ENCODE measurements at places on chromosomes 11 and 22. TPM values are rescaled to one million over a fixed set of nuclear protein-coding genes. Genes with fewer than 3 reads are reported as not detected.

Gene XNDC1N
- polyA plus RNA-seq: 8.1 TPM

Gene TTLL12
- polyA plus RNA-seq: 27.3 TPM

DNA sequence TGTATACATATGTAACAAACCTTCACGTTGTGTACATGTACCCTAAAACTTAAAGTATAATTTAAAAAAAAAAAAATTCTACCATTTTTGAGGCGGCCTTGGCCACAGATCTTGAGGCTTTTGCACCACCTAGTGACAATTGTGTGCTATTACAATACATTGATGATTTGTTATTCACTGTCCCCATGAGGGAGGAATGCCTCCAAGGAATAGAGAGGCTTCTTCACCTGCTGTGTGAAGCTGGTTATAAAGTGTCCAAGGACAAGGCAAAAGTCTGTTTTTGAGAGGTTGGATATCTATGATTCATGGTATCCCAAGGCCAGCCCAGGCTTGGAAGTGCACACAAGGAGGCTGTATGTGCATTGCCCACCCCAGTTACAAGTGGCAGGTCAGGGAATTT lies 30.7 kb downstream of the SLC22A25 start:
- DNase-seq: no peak

GRCh38 chr11:95788921-95789505 lies 569 bp downstream of the FAM76B start:
- no peak for DNase-seq

Gene APLNR
- 101 TPM for polyA plus RNA-seq

DNA sequence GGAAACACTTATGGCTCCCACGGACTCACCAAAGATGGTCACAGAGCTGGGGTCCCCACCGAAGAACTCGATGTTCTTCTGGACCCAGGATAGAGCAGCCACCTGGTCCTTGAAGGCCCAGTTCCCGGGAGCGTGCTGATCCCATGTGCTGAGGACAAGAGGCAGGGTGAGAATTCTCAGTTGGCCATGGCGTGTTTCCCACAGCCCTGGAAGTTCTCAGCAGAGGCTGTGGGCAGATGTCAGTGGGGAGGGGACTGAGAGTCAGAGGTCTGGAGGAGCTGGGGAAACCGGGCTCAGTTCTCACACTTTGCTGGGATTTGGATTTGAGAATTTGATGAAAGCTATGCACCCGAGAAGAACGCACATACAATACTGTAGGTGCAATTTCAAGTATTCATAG lies 193.3 kb downstream of the BCR start:
- DNase-seq: no peak

GRCh38 chr11:119155733-119156492 lies 7.1 kb downstream of the ABCG4 start:
- DNase-seq: no peak

- no peak for DNase-seq
Measured at GRCh38 chr22:42270176-42270509, 310 bp downstream of the TCF20 start.

Gene PLAAT2
- polyA plus RNA-seq: 0.65 TPM

- DNase-seq: peak; percentile 8
Measured at GRCh38 chr11:84234462-84235202, 948.5 kb upstream of the CCDC90B start.

Gene NLRP10
- polyA plus RNA-seq: not detected

DNA sequence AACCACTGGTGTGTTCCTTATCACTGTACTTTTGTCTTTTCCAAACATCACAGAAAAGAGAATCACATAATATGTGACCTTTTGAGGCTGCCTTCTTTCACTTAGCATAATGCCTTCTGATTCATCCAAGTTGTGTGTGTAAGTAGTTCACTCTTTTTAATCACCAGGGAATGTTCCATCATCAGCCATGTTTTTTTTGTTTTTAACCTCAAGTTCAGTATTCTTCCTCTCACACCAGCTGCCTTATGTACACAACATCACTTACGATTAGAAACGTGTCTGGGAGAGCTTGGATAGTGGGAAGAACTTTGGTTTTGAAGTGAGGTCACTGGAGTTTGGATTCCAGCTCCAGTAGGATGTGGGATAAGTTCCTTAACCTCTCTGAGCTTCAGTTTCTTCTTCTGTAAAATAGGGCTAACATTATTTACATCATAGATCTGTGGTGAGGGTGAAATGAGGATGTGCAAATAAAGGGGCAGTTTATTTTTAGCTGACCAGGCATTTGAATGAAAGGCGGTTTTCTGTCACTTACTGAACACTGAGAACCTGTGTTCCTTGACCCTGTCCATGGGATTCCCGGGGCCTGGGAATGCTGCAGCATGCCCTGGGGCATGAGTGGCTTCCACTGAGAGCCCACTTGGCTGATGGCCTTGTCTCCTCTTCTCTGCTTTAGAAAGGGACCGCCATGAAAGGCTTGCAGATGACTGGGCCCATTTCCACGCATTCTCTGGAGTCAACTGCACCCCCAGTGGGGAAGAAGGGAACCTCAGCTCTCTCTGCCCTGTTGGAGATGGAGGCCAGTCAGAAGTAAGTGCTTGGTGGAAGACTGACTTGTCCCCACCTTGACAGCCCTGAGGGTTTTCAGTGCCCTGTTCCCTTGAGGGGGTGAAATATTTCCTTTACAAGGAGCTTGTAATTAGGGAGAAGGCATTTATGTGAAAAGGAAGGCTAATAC lies 92.6 kb downstream of the DEPDC5 start:
- DNase-seq: no peak

GRCh38 chr22:48927591-48927990 lies 900.1 kb downstream of the BRD1 start:
- no peak for DNase-seq

Gene CD3E
- 0.57 TPM for polyA plus RNA-seq

DNA sequence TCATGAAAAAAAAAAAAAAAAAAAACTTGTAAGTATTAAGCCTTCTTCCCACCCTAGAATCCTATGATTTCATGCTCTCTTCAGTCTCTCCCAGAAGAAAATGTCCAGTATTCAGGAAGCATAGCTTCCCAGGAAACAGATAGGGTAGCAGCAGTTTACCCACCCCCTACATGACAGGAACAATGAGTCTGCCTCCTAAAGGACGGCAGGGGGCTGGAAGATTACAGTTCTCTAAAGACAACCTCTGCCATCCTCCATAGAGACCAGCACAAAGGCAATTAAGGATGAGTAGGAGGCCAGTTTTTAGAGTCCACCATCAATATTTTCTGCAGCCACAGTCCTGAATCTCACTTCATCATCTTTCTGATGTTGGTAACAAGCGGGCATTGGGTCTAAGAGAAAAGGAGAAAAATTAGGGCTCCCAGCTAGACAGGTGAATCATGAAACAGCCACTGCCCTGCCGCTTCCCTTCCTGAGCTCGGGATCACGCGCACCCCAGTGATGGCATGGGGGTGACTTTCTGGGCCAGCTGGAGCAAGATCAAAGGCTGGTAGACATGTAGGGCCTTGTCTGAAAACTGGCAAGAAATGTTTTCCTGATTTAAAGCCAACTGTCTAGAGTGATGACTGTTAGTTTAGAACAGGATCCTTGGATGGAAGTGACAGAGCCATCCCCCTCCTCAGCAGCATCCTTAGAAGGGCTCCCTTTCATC lies 322.8 kb downstream of the LARGE1 start:
- no peak for DNase-seq

DNA sequence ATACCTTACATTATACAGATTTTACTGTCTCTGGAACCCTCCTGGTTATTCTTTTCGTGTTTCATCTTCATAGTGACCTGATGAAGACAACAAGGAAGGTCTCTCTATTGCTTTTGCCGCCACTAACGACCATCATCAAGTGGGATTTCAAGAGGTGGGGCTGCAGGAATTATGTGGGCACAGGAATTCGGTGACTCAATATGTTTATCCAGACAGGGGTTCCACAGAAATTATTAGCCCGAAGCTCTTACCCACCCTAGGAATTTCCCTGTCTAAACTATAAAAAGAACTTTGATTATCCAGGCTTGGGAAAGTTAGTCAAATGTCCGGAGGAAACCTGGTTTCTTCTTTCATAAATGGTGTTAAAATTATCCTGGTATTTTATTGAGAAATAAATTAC lies 566.8 kb upstream of the TENM4 start:
- DNase-seq: no peak

DNA sequence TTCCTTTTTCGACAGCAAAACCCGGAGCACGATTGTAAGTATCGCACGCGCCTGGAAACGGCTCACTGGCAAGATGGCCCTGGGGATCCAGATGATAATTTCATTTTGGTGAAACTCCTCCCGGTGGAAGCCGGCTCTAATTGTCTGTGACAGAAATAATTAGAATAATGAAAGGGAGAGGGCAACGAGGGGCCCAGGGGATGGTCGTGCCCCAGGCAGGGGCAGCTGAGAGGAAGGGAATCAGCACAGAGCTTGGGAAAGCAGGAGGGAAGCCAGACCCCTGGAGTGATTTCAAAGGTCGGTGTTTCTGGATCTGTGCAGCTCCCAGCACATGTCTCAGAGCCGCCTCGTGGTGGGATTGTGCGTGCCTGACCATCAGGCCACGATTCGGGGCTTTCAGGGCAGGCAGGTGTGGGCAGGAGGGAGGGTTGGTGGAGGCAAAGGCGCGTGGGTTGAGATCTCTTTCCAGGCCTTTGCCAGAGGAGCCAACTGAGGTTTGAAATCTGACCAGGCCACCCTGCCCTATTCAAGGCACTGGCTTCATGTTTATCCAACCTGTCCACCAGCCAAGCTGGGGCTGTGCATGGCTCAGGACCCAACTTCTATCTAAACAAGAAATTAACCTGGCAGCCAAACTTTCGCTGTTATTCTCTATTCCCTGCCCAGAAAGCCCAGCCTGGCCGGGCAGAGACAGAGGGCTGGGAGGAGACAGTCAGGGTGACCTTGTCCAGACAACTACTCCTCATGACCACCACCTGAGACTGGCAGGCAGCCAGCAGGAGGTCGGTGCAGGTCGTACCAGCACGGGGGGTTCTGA lies 27.8 kb downstream of the ANO1 start:
- DNase-seq: no peak
